Fibroblast of skin of right quadriceps (primary cell): ENCODE measurements at places on chromosomes 11 and 22.
A peak's percentile ranks its signal among the peaks of the same experiment; 100 is the strongest.

DNA sequence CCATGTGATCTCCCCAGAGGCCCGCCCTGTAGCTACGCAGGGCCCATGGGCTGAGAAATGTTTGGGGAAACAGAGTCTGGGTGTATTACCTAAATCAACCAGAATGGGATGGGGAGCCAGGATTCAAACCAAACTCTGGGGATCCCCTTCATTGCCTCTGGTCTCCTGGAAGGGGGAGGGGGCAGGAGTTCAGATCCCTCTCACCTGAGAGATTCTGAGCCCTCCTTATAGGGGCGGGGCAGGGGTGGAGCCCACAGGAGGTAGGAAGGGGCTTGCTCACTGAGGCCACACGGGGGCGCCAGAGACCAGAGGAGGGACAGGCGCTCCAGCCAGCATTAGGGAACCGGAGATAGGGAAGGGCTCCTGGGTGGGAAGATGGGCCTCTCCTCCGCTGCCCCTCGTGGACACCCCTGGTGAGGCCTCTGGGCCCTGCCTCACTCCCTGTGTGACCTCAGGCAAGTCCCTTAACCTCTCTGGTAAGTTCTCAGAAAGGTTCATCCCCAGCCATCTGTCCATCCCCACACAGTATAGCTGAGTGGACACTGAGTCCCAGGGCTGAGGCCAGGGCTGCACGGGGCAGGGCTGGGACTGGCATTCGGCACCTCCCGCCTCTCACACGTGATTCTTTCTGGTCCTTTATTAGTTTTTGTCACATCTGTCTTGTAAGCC lies 2.7 kb upstream of the CDC42BPG start:
- DNase-seq, result peak; percentile 88

DNA sequence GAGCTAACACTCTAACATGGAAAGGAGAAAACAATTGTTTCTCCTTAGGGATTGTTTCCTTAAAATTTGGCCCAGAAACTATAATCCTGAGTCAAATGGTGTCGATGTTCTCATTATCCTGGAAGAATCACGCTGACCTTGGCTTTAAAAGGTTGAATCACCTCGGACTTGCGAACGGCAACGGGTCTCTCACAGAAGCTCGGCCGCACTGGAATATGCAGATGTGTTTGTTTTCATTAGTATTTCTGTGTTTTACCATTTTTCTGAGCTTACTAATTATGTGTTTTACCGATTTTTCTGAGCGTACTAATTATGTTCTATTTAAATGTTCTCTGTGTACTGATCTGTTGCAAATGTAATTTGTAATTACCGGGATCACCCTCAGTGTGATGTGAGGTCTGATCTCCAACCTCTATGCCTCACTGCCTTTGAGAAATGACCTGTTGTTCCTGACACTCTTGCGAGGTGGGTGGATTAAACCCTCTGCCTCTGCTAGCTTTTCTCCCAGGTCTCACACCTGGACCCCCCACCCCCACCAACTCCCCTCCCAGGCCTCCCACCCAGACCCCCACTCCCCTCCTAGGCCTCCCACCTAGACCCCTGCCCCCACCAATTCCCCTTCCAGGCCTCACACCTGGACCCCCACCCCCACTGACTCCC lies 38.3 kb upstream of the BRSK2 start:
- no peak for DNase-seq

GRCh38 chr11:92848578-92848977 lies 120.9 kb upstream of the MTNR1B start:
- DNase-seq, result no peak

DNA sequence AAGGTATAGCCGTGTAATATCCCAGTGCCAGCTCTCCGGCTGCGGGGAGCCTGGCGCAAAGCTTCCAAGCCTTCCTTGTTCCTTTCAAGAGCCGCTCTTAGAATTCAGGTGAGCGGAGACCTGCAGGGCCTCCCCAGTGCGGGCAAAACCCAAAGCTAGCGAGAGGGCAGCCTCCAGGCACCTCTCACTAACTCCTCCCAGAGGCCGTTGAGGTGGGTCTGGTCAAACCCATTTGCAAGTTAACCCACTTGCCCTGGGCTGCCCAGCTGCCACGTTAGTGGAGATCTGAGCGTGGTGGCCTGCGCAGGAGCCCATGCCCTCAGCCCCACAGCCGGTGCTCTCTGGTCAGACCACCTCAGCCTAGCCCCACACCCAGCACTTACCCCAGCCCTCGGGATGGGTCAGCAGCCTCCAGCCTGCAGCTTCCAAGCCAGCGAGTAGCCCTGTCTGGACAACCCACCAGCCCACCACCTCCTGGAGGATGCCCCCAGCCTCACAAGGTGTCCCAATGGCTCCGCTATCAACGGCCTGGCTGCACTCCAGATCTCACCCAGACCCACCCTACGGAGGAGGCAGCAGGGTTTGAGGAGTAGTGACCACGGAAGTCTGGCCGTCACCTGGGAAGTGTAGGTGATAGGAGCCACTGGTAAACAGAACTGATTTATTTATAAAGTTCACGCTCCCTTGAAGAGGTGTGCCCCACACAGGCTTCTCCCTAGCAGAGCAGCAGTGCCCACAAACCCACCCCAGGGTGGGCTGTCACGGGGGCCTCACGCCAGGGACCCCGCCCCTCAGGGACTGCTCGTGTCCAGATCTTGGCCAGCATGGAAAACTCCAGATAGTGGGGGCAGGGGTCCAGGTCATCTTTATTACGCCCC lies 2.3 kb downstream of the ASCL2 start:
- DNase-seq, result no peak

GRCh38 chr22:49209452-49210195 lies 618.0 kb downstream of the BRD1 start:
- DNase-seq, result no peak

- DNase-seq, result peak; percentile 26
Observed at GRCh38 chr22:49929211-49929979, 11.0 kb downstream of the CRELD2 start.

- peak; percentile 13 for DNase-seq
Observed at GRCh38 chr11:72534371-72535193, 100.3 kb upstream of the CLPB start.

DNA sequence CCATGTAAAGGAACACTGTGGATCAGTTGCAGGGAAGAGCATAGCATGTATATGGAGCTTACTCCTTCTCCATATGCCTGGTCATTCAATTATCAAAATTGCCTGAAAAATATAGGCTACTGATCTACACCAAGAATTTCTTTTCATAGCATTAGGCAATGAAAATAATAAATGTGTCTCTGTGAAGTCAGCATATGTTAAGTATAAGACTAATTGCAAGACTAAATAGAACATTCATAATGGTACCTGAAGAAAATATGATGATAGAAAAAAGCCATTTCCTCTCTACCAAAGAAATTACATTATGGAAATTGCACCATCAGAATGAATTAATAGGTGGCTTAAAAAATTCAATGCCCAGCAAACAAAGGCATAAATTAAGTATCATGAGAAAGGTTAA lies 584.7 kb downstream of the NELL1 start:
- no peak for DNase-seq

DNA sequence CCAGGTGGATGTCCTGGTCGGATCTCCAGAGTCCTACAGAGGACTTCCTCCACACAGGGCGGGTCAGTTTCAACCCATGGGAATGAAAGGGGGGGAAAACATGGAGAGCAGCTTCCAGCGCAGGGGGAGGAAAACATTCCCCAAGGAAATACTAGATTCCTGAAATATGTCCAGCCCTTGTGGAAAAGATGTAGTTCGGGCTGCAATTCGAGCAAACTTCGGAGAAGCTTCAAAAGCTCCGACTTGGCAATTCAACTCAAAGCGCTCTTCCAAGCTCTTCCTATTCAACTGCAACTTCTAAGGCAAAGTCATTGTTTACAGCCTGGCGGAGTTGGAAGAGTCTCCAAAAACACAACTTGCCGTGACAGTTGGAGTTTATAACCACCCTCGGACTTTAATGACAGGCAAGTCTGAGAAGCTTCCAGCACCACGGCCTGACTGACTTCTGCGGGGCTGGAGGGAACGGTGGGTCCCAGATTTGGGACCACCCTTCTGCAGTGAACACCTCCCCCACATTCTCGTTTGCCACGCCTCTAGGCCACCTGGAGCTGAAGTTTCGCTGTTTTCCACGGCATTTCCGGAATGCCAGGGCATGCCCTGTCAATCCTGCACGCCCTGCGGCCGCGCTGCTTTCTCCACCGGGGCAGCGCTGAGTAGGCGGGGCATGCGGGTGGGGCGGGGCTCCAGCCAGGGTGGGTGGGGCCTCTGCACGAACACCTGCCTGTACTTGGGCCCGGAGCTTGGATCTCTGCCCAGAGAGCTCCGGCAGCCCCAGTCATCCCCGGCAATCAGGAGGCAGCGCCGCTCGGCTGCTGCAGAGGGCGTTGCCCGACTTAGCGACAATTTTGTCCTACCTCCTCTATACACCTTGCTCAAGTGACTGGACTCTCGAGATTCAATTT lies 49.0 kb upstream of the BIRC3 start:
- peak; percentile 39 for DNase-seq

DNA sequence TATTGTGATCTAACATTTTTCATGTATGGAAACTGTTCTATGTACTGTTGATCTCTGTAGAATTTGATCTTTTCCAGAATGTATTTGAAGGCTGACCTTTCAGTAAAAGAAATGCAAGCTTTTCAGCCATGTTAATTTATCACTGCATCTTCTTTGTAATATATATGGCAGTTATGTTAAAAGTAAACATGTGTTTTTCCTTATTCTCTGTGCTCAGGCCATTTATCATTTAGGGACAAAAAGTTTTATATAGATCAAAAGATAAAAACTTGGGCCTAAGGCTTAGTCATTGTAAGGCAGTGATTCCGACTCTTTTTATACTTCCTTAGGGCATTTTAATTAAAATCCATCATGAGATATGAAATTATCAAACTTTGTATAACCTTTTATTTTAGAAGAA lies 48.7 kb downstream of the KDM2A start:
- DNase-seq, result peak; percentile 16

DNA sequence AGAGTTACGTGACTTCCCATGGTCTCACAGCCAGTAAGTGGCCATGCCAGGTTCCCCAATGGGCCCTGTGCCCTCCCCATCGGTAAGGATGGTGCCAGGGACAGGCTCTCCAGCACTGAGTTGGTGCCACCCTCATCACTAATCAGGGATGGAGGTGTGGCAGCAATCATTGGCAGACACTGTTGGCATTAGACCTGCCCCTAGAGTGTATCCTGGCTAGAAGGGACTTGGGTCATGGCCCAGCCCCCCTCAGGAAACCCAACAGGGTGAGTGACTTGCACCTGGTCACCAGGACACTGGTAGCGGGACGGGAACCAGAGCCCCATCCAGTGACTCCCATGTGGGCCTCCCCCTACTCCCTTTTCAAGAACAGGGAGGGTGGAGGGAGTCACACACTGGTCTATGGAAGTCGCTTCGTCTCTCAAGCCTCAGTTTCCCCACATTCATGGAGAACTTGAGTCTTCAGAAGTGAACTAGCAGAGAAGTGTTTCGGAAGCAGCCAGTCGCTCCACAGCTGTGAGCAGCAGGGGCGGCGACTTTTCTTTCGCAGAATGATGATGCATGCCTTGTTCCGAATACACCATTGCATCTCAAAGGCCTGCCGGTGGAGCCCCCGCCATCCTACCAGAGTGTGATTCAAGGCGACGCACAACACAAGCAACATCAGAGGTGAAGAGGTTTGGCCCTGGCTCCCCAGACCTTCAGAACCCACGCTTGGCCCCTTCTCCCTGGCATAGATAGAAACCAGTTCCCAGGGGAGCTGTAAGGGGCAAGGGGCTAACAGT lies 12.9 kb downstream of the MS4A10 start:
- DNase-seq, result no peak

DNA sequence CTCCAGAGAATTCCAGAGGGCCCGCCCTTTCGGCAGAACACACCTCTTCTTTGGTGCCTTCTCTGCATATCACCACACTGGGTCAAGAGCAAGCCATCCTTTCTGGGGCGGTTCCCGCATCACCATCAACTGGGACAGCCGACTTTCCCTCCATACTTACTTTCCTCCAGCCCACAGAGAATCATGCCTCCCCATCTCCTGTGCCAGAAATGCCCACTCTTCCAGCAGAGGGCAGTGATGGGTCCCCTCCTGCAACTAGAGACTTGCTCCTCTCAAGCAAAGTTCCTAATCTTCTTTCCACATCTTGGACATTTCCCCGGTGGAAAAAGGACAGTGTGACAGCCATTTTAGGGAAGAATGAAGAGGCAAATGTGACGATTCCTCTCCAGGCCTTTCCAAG lies 157.7 kb downstream of the C11orf91 start:
- peak; percentile 47 for DNase-seq

DNA sequence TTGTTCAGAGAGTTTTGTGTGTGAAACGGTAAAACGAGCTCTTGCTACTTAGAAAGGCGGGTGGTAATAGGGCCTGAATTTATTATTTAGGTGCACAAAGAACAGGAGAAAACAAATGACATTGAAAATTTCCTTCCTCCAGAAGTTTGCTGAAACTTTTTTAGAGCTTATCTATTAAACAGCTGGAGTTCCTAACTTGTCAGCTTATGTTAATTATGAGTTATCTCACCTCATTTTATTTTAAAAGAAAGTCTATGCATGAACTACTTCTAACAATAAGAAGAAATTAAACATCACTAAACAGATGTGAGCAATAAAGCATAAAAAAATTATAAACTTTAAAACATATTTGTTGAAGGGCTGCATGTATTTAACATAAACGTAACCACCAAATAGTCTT lies 373.9 kb upstream of the ANO3 start:
- DNase-seq, result no peak

DNA sequence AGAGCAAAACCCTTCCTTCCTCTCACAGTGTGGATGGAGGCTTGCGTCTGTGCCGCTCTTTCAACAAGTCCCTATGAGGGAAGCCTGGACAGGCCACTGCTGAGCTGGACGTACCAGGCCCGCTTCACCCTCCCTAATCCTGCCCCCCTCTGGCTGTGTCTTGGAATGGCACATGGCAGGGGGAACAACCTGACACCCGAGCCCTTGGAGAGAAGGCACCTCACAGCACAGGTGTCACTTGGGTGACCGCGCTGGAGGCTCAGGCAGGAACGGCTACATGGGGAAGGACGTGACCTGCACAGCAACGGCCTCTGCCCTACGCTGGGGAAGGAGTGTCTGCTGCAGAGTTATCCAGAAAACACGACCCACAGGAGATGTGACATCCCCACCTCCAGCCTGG lies 11.0 kb downstream of the CARS1 start:
- no peak for DNase-seq

GRCh38 chr11:3107608-3108182 lies 50.5 kb upstream of the CARS1 start:
- DNase-seq, result no peak

DNA sequence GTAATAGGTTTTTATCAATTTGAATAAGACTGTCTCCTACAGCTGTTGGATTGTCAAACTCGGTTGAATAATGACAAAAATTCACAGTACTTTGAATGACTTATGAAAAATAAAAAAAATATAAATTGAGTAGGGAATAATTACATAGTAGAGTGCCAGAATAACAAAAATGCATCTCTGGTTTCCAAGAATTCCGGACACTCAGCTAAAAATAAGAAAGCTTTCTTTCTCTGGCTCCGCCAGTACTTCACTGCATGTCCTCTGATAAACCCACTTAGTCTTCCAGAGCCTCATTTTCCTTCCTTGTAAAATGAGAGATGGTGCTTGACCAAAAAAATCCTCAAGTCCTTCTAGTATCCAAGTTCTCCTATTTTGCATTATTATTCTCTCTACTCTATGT lies 374.6 kb upstream of the LUZP2 start:
- no peak for DNase-seq
